ENCODE measurements at places on chromosomes 5 and 9.

GRCh38 chr5:133468596-133468995 lies 143.7 kb downstream of the FSTL4 start:
- no peak for DNase-seq

DNA sequence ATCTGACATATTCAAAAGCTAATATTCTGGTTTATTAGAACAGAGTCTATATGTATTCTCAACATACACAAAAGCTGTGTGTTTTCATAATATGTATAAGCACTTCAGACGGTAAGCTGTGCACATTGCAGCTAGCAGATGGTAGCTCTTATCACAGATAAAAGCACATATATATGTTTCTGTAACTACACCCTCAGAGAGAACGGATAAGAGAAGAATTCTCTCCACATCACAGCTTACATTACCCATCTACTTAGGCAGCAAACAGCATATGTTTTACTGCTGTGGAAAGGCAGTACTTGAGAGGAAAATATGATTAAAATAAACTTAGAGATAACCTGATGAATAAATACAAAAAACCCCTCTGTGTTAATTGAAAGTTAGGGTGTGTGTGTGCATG lies 450.9 kb upstream of the ZNF608 start:
- no peak for DNase-seq

DNA sequence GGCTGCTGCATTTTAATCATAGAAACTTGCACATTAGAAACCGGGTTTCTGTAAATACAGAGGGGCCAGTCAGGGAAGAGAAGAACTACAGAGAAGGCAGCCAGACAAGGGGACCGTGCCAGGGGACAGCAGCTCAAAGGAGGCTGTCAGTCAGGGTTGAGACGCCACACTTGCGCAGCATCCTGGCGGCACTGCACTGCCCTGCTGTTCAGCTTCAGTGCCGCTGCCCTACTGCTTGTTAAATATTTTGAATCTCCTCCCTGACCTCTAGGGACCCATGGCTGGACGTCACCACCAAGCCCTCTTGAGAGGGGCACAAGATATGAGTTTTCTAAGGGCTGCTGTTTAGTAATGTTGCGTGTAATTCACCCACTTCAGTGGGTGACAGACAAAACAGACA lies 43.6 kb upstream of the ZBTB43 start:
- DNase-seq = no peak

DNA sequence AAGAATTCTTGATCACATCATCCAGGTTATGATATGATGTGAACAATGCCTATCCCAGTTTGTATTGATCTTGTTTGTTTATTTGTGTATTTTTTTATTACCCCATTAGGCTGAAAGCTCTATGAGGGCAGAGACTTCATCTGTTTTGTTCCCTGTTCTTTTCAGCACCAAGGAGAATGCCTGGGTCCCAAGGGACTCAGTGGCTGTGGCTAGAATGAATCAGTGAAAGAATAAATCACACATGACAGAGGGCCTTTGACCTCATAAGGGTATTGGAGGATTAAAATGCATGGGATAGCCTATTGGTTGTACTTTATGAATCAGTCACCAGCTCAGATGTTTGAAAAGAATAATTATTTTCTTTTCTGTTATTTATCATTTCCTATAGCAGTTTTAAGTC lies 292.2 kb downstream of the GAS1 start:
- DNase-seq = no peak

DNA sequence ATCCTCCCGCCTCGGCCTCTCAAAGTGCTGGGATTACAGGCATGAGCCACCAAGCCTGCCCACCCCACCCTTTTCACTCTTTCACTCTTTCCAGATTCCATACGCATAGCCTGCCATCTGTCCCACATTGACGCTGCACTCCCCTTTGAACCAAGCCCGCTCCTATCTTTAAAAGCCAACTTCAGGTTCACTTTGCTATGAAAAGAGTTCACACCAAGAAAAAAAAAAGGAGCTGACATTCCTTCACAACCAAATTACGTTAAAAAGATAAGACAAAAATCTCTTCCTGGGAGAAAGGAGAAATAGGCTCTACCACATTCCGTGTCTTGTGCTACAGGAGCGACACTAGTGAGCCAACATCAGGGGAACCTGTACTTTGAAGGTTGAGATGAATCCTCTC lies 41.5 kb downstream of the DMRT1 start:
- no peak for DNase-seq

- DNase-seq = no peak
Measured at GRCh38 chr5:145316282-145316681, 518.9 kb downstream of the PRELID2 start.

- DNase-seq = no peak
Measured at GRCh38 chr5:131966551-131966950, 21.1 kb upstream of the MEIKIN start.

DNA sequence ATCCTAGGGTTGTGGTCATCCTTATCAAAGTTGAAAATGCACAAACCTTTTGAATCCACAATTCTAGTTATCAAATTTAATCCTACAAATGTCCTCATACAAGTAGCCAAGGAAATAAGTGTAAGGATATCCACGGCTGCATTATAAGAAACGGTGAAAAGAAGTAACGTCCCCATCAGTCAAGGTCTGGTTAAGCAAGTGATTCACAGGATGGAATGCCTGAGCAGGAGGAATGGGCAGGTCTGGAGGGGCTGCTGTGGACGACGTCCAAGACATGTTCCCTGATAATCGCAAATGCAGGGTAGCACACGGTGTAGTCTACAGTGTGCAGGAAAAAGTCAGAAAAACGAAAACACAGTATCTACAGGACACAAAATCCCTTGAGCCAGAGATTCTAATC lies 118.6 kb downstream of the ADAMTS2 start:
- no peak for DNase-seq

GRCh38 chr9:117153021-117153420 lies 261.8 kb downstream of the ASTN2 start:
- DNase-seq = no peak

- no peak for DNase-seq
Measured at GRCh38 chr5:68406767-68407241, 191.2 kb downstream of the PIK3R1 start.

DNA sequence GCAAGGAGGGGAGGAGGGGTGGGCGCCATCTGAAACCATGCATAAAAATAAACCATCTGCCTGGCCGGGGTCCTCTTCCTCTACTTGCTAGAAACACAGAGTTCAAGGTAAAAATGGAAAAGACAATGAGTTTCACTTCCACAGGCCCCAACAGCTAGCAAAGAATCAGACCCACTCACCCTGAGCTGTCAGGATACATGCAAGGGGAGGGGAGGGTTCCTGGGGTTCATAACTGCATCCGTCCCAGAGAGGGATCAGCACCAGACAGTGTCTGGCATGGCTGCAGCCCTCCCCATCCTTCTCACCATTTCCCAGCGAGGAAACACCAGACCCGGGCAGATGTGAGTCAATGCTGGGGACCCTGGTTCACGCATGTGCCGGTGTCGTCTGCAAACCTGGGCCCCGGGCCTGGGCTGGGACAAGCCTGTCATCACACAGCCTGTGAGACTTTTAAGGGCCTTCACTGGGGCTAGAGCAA lies 55.4 kb downstream of the SEMA4D start:
- no peak for DNase-seq

DNA sequence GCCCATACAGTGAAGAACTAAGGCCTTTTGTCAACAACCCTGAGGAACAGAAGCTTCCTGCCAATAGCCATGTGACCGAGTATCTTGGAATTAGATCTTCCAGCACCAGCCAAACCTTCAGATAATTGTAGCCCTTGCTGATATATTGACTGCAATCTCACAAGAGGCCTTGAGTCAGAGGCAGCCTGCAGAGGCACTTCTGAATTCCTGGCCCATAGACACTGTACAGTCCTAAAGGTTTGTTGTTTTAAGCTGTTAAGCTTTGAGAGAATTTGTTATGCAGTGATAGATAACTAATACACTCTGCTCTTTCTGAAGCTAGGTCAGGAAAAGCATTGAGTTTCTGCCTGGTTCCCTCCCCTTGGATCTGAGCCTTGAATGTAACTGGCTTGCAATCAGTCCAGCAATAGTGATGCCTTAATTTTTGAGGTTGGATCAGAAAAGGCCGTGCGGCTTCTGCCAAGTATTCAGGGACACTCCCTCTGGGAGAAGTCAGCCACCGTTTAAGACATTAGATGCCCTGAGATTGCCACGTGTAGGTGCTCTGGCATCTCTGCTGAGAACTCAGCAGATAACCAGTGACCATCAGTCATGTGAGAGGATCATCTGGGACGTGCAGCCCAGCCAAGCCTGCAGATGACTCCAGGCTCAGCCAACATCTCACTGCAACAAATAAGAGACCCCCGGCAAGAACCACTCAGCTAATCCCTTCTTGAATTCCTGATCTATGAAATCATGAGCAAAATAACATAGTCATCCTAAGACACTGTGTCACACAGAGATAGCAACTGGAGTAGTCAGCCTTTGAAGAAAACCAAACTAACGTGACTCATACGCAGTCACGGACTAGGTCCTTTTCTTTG lies 126.8 kb upstream of the STC2 start:
- DNase-seq = peak; percentile 91

DNA sequence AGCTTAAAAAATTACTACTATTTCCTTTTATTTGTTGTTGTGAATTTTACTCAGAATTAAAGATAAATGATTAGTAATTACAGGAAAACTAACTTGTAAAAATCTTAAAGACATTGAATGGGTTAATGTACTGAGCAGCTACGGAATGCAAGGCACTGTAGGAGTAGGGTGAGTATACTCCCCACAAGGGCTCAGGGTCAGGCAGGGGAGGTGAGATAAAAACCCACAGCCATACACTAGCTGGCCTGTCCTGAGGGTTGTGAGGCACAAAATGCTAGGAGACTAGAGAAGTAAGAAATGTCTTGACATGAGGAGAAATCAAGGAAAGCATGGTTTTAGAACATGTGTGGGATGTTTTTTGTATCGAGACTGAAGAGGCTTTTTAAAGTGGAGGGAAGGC lies 13.4 kb downstream of the ZBED3 start:
- DNase-seq = no peak

GRCh38 chr5:33282696-33283095 lies 158.1 kb upstream of the TARS1 start:
- DNase-seq = no peak

- no peak for DNase-seq
Measured at GRCh38 chr5:151183456-151184245, 26.1 kb upstream of the ANXA6 start.

All from retinal pigment epithelial cell (primary cell).